Thoracic aorta (tissue), 2 donors: ENCODE measurements at places on chromosomes 11 and 22.
A peak's percentile ranks its signal among the peaks of the same experiment; 100 is the strongest.

GRCh38 chr11:9688716-9689511, 25.0 kb downstream of the SWAP70 start:
- H3K4me3 ChIP-seq, result peak overlapping the region; percentile 12
- DNase-seq, result no peak
- H3K4me1 ChIP-seq, result peaks cover 30% of the 10 kb centered on the region
- H3K27me3 ChIP-seq, result no peaks in the 10 kb centered on the region

DNA sequence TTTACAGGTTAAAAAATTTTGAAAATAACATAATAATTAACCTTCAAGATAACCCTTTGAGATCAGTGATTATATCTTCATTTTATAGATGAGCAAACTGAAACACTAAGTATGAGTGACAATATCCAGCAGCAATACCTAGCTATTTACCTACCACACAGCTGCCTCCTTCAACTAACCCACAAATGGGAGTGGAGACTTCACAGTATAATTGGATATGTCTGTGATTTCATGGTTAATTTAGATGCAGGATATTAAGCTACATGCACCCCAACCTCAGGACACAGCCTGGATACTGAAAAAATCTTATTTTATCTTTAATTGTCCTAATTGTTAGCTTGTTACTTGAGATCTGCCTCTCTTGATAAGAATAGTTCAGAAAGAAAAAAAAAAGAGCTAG, 297.2 kb upstream of the ANO5 start:
- H3K27me3 ChIP-seq, result no peaks in the 10 kb centered on the region
- H3K27ac ChIP-seq, result no peak overlapping the region
- no peak for DNase-seq
- no peaks in the 10 kb centered on the region for H3K36me3 ChIP-seq
- H3K4me1 ChIP-seq, result no peaks in the 10 kb centered on the region

DNA sequence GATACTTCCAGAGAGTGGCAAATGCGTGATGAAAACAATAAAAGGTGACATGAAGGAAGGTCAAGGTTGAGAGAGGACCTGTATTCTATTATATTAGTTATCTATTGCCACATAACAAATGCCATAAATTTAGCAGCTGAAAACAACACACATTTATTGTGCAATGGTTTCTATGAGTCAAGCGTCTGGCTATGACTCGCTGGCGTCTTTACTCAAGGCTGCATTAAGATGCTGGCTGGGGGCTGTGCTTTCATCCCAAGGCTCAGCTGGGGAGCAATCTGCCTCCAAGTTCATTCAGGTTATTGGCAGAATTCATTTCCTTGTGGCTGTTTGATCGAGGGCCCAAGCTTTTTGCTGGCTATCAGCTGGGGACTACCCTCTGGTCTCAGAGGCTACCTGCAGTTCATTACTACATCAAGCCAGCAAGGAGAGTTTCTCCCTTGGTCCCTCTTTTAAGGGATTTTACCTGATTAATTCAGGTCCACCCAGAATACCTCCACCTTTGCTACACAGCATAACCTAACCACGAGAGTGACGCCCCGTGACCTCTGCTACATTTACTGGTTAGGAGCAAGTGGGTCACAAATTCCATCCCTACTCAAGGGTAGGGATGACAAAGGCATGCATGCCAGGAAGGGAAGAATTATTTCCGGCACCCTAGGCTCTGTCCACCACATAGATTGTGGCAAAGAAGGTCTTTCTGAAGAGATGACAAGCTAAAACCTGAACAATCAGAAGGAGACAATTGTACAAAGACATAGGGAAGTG, 549.1 kb downstream of the MN1 start:
- no peak overlapping the region for H3K27ac ChIP-seq
- H3K4me3 ChIP-seq, result no peak overlapping the region
- peaks cover 13% of the 10 kb centered on the region for H3K4me1 ChIP-seq
- no peaks in the 10 kb centered on the region for H3K27me3 ChIP-seq
- H3K36me3 ChIP-seq, result no peaks in the 10 kb centered on the region

GRCh38 chr11:2781408-2782274, 81.8 kb upstream of the KCNQ1OT1 start:
- no peaks in the 10 kb centered on the region for H3K27me3 ChIP-seq
- H3K36me3 ChIP-seq, result no peaks in the 10 kb centered on the region
- no peak overlapping the region for H3K4me3 ChIP-seq

DNA sequence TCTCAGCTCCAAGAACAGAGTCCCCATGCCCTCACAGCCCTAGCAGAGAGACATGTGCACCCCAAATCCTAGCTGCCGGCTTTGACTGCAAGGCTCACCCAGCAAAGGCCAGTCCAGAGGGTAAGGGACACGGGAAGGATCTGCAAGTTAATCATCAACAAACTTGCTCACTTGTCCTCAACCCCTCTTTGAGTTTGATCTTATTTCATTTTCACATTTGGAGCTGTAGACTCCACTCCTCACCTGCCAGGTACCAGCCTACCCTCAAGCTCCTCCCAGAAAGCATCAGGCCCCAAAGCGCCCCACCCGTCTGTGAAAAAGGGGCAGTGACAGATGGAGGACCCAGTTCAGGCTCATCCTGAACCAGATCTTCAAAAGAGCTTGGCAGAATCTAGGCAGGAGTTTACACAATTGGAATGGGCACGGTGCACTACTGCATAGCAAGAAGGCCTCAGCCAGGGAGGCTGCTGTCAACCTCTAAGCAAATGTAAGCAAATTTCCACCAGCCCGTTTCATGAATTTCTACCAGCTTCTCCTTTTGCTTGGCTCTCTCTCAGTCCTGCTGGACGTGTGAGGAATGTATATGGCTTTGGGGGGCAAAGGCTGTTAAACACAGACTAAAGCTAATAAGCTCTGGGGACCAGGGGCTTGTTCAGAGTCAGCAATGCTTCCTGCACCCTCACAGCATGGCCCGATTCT, 5.5 kb downstream of the EHD1 start:
- no peaks in the 10 kb centered on the region for H3K27me3 ChIP-seq
- peaks cover 57% of the 10 kb centered on the region for H3K4me1 ChIP-seq
- H3K4me3 ChIP-seq, result no peak overlapping the region
- no peak for DNase-seq
- H3K36me3 ChIP-seq, result peaks cover 12% of the 10 kb centered on the region

DNA sequence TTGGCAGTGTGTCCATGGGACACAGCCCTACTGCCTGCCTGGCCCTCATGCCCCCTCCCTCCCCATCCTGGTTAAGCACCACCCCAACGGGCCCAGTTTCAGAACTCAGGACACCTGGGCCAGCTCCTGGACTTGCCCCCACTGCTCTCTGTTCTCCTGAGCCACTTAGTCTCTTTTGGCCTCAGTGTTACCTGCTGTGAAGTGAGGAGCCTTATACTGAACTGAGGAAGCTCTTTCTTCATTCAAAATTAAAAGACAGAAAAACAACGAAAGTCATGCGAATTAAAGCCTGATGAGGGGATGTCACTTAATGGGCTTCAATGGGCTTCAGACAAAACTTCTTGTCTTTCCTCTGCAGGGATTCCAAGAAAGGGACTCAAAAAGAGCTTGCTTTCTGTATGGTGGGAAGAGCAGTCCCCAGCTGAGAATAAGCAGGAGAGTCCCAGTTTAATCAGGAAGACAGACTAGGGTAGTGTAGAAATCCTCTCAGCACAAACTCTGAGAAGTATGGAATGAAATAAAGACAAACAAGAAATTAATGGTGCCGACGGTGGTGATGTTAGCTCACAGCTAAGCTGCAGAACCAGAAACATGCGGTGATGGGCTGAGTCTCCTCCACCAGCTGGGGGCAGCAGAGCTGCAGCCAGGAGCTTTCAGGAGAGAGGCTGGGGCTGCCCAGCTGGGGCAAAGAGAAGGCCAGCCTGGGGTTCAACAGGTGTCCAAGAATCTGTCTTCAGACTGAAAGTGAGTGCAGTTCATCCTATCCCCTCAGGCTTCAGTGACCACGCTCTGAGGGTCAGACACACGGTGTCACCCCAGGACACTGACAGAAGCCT, 101.0 kb downstream of the GGTLC2 start:
- H3K36me3 ChIP-seq, result no peaks in the 10 kb centered on the region
- H3K27ac ChIP-seq, result no peak overlapping the region
- H3K27me3 ChIP-seq, result no peaks in the 10 kb centered on the region
- no peak overlapping the region for H3K4me3 ChIP-seq

- no peaks in the 10 kb centered on the region for H3K27me3 ChIP-seq
- H3K27ac ChIP-seq, result no peak overlapping the region
- no peak for DNase-seq
- no peak overlapping the region for H3K4me3 ChIP-seq
- no peaks in the 10 kb centered on the region for H3K36me3 ChIP-seq
Measured at GRCh38 chr11:47060807-47061206, 115.9 kb downstream of the ARFGAP2 start.

DNA sequence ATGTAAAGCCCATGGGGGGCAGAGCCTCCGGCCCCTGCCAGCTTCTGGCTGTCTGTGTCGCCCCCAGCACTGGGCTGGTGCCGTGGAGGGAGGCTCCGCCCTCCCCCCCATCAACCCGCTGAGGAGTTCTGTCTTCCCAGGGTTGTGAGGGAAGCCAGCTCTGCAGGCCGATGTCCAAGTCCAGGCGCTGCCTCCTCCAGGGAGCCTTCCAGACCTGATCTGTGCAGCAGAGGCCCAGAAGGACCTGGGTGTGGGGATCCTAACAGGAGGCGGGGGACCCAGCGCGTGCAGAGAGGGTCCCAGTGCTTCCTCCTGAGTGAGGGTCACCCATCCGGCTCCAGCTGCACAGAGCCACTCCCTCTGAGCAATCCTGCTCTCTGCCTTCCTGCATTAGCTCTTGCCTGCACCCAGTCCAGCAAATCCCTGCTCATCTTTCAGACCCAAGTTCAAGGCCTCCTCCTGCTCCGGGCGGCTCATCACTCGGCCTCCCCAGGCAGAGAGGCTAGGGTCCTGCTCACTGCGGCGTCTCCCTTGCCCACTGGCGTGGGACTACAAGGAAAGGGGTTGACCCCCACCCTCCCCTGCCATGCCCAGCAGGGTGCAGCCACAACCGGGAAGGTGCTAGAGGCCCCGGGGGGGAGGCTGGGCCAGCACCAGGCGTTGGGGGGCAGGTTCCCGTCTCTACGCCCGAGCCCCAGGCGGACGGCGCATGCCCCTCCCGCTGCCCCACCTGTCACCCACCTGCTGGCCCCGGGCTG, 16.4 kb downstream of the PRR33 start:
- H3K36me3 ChIP-seq, result no peaks in the 10 kb centered on the region
- no peak for DNase-seq
- H3K4me1 ChIP-seq, result peaks cover 29% of the 10 kb centered on the region
- no peak overlapping the region for H3K27ac ChIP-seq
- H3K27me3 ChIP-seq, result no peaks in the 10 kb centered on the region

DNA sequence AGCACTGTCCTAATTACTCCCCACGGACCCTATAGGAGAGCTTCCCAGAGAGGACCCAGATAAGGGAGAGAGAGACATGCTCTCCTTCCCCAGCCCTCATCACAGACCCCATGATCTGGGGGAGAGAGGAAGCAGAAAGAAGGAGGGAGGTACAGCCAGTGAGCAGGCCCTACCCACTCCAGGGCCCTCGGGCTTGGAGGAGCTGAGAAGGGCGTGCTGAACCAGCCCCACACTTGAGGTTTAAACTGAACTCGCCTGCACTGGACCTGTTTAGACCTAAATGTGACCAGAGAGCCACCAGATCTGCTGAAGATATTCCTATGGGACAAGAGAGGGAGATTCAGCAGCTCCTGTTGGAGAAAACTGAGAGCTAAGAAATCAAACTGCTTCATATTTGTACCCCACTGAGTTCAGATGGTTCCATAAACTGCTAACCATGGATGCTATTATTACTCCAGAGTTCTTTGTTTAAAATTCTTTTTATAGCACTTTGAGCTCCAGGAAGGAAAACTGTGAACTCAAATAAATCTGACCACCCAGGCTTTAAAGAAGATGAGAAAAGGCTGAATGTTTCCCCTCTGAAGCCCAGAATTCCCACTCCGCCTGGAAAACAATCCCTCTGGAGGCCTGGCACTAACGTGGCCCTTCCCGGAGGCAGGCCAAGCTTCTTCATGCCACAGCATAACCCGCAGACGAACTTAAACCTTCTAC, 67.2 kb downstream of the EFCAB6 start:
- no peaks in the 10 kb centered on the region for H3K4me1 ChIP-seq
- no peaks in the 10 kb centered on the region for H3K27me3 ChIP-seq
- H3K4me3 ChIP-seq, result no peak overlapping the region
- no peak overlapping the region for H3K27ac ChIP-seq
- DNase-seq, result no peak

DNA sequence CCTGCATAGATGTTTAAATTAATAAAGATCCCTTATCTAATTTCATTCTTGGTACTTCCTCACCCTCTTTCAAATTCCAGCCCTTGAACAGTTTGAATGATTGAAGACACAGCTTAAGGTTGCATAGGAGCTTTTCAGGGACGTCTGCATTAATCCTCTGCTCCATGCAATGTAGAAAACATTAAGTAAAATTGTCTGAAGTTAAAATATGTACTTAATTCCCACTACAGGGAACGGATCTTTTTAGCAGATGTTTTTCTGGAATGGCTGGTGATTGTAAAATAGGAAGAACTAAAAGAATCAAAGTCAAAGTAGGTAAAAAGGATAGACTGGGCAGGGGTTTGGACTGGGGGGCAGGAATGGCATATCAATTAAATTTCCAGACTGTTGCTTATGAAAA, 58.9 kb downstream of the ABTB2 start:
- no peak overlapping the region for H3K4me3 ChIP-seq
- H3K27ac ChIP-seq, result no peak overlapping the region
- no peaks in the 10 kb centered on the region for H3K36me3 ChIP-seq
- no peaks in the 10 kb centered on the region for H3K4me1 ChIP-seq
- no peaks in the 10 kb centered on the region for H3K27me3 ChIP-seq
